Urothelium cell line (cell line): ENCODE measurements at places on chromosomes 11 and 22.
A peak's percentile ranks its signal among the peaks of the same experiment; 100 is the strongest.

- DNase-seq, result no peak
These were observed 53.6 kb downstream of the MPPED1 start for GRCh38 chr22:43465291-43466015.

- DNase-seq, result no peak
These were observed 25.4 kb downstream of the NEAT1 start for GRCh38 chr11:65448074-65448417.

DNA sequence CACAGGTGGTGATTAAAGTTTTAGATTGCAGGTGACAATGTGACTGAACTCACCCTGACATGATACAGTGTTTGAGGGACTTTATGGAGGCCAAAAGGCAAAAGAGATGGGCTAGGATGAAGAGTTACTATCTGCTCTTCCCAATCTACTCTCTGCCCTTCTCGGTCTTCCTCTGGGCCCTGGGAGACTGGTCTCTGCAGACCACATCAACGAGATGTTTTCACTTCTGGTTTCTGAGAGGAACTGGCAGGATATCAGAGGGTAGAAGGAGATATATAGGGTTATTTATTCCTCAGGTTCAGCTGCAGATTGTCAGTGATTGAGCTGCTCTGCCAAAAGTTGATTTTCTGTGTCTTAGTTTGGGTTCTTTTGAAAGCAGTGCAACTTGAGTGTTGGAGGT is 32.4 kb upstream of the CD44 start:
- DNase-seq, result no peak

GRCh38 chr11:103714246-103714645 is 322.2 kb upstream of the DDI1 start:
- no peak for DNase-seq

DNA sequence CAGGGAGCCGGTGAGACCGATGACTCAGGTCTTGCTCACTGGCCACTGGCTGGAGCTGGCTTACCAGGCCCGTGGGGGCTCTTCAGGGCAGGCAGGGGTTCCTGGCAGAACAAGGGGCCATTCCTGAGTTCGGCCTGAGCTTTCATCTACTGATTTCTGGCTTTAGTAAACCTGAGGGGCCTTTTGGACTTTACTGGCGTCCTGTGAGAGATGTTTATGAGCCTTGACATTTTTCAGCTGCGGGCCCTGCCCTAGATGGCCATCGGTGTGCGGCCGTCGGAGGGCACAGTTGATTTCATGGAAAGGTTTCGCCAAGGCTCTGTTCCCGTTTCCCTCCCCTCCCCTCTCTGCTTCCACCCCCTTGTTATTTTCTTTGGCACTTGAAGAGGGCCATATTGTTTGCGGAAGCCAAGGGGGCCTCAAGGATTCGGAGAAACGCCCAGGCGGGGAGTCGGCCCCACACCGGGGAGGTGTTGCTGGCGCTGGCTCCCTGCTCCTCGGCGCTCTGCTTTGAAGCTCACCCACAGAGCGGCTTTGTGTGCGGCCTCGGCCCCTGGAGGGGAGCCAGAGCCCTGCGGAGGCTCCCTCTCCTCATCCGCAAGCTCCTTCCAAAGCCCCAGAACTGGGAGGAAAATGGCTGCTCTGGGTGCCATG is 17.7 kb downstream of the ELF5 start:
- peak; percentile 78 for DNase-seq

GRCh38 chr22:22752556-22753477 is 108.4 kb downstream of the GGTLC2 start:
- DNase-seq, result no peak

GRCh38 chr11:37978647-37979046 is 1380.6 kb upstream of the RAG2 start:
- DNase-seq, result no peak

GRCh38 chr11:13278609-13279486 is 1.3 kb downstream of the BMAL1 start:
- DNase-seq, result peak; percentile 27

- no peak for DNase-seq
These were observed 68.2 kb downstream of the USP35 start for GRCh38 chr11:78256962-78257361.

DNA sequence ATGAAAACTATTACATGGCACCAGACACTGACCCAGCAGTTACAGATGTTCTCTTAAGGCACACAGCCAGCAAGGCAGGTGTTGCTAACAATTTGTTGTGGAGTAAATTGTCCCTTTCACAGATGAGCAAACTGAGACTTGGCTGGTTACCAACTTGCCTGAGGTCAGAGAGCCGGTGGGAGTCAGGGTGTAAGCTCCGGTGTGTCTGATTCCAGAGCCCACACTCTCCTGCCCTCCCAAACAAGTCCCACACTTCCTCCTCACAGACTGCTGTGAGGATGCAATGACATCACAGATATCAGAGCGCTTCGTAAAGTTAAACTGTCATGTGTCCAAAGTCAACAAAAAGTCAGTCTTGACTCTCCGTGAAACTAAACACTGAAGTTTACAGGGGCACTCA is 12.5 kb downstream of the GDPD5 start:
- DNase-seq, result no peak

- no peak for DNase-seq
These were observed 6.1 kb downstream of the NUP50 start for GRCh38 chr22:45169591-45170466.

DNA sequence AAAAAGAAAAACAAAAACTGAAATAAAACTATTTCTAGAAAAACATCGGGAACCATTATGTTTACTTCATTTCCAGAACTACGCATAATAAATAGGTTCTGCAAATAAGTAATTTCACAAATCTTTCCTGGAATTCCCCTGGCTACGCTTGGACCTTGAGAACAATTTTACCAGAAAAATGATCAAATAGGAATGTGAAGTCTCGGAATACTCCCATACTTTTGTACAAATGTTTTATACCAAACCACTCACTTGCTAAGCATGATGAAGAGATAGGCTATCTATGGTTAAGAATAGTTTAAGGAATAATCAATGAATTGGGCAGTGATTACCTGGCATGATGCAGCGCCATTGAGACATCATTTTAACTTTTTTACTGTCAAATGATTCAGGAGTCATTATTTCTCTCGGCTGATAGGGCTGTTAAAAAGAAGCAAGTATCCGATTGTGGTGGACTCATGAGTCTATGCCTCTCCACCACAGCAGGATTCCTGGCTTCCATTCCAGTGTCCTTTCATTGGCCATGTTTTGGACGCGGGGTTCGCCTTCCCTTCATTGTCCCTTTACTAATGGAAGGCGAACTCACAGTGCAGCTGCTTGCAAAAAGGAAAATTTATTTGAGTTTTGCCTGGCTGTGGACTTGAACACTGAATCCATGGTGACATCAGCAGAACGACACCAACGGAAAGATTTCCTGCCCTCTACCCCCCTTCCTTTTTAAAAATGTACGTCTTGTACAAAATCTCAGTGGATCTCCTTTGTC is 39.9 kb upstream of the BLID start:
- no peak for DNase-seq

DNA sequence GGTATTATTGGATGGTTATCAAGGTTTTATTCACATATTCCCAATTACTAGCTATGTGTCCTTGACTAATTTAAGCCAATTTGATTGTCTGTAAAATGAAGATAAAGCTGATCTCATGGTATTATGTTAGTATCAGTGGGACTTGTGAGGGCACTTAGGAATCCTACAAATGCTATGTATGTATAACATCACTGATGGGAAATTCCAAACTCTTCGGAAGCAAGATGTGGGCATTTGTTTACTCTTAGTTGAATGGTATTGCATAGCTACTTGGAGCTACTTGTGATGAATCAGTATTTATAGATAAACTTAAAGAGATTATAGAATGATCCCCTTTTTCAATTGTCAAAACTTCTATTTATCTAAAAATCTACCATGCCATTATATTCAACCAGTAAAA is 239.9 kb downstream of the CNTN5 start:
- DNase-seq, result no peak

- no peak for DNase-seq
These were observed at the start of gene ASCL3 for GRCh38 chr11:8942518-8943066. TSS of gene ASCL3 (minus strand) at chr11:8943016. CDS start at chr11:8938161, 4,855 bp downstream.

DNA sequence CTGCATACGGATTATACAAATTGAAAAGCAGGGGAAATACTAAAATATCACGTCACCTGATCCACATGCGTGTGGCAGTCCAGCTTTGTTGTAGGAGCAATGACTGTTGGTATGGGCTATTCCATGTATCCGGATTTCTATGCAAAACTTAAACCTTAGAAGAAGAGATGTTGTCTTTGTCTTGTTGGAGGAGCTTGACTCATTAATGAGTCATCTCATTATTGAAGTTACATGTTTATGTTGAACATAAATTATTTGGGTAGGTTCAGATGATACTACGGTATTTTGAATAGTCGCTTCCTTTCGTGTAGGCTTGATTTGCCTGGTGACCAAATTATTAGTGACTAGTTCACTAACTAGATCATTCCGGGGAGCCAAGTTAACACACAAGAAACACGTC is 806 bp upstream of the SAAL1 start:
- DNase-seq, result no peak

DNA sequence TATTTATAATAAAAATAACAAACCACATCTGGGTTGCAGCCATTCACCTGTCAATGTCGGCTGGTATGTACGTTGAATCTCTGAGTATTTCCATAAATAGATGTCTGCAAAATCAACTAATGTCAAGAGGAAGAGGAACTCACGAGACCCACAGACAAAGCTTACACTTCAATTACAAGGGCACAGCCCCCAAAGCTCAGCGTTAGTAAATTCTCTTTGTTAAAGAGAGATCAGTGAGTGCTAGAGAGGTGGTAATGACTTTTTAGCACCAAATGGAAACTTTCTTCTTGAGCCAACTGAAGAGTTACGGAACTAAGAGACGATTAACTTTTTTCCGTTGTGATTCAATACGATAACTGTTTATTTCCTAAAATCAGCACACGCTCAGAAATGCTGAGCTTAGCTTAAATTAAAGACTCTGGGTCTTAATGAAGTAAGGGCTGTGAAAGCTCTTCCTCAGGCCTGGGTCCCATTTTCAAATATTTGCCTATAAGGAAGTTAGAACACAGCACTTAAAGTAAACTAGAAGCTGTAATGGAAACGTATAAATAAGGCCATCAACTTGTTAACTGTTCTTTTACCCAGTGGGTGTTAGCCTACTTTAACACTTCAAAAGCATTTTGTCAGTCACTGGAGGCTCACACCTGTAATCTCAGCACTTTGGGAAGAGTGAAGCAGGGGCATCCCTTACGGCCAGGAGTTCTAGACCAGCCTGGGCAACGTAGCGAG is 22.8 kb upstream of the TFIP11 start:
- DNase-seq, result no peak

- DNase-seq, result no peak
These were observed 4.4 kb downstream of the SCARF2 start for GRCh38 chr22:20433191-20433590.
